Activated CD4-positive, alpha-beta memory T cell treated with anti-CD3 and anti-CD28 coated beads for 36 hours (primary cell): ENCODE measurements at places on chromosomes 2 and 18. TPM values are rescaled to one million over a fixed set of nuclear protein-coding genes. Genes with fewer than 3 reads are reported as not detected.

The MROH2A gene
- not detected for total RNA-seq

GRCh38 chr2:73759904-73760303 lies 20.0 kb downstream of the DUSP11 start:
- H3K27me3 ChIP-seq = no peaks in the 10 kb centered on the region
- H3K36me3 ChIP-seq = peaks cover 28% of the 10 kb centered on the region
- DNase-seq = no peak
- H3K27ac ChIP-seq = no peak overlapping the region
- no peaks in the 10 kb centered on the region for H3K4me1 ChIP-seq
- no peak overlapping the region for H3K4me3 ChIP-seq

- no peak for DNase-seq
- H3K4me1 ChIP-seq = peaks cover 35% of the 10 kb centered on the region
- H3K4me3 ChIP-seq = no peak overlapping the region
- no peaks in the 10 kb centered on the region for H3K27me3 ChIP-seq
- H3K36me3 ChIP-seq = no peaks in the 10 kb centered on the region
These were observed 12.9 kb downstream of the PLEKHM3 start for GRCh38 chr2:208012449-208012848.

DNA sequence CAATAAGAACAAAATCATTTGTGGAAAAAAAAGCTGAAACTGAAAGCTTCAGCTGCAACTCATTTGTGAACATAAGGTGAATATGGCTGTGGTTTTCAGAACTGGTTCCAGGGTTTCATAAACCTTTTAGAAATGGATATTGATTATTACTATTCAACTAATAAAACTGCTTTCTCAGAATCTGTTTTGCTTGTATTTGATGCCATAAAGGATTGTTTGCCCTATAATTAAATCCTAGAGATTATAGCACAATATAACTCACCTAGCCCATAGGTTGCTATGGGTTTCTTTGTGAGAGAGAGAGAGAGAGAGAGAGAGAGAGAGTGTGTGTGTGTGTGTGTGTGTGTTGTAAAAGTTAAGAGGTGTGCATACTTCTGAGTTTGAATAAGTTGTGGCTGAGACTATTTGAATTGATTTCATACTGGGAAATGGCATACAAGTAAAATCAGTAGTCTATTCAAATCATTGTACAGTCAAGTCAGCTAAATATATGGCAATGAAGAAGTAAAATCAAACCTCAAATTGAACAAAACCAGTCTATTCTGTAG lies 339.2 kb downstream of the ARHGAP15 start:
- H3K27ac ChIP-seq = peak overlapping the region; percentile 65
- H3K27me3 ChIP-seq = no peaks in the 10 kb centered on the region
- peaks cover 45% of the 10 kb centered on the region for H3K4me1 ChIP-seq
- H3K4me3 ChIP-seq = no peak overlapping the region
